ENCODE measurements at places on chromosomes 1 and 21.

DNA sequence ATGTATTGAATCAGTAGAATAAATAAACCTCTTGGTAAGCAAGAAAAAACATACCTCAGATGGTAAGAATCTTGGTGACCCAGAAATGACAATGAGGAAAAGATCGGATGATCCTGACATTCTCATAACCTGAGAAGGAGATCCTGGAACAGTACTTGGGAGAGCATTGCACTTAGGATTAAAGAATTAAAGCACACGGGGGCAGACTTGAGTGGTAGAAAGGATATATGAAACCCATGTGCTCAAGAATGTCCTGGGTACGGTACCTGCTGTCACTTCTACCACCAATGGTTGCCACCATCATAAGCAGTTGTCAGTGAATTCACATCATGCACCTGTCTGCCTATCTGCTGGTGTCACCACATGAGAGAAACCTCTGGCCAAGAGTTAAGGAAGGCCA is 108.9 kb upstream of the GJB5 start:
- DNase-seq = no peak

GRCh38 chr21:37771181-37771580 is 145.1 kb downstream of the KCNJ6 start:
- DNase-seq = no peak

DNA sequence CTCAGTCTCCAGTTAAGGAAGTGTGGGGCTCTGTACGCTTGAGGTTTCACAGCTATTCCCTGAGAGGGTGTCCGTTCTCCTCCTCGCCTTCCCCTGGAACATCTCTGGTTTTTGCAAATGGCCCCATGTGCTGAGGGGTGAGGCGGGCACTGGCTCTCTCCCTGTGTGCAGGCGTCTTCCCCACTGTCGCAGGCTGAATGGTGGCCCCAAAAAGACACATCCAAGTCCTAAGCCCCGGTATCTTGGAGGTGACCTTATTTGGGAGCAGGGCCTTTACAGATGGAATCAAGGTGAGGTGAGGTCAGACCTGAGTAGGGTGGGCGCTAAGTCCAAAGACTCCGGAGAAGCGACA is 98.0 kb upstream of the TMPRSS2 start:
- DNase-seq = no peak

DNA sequence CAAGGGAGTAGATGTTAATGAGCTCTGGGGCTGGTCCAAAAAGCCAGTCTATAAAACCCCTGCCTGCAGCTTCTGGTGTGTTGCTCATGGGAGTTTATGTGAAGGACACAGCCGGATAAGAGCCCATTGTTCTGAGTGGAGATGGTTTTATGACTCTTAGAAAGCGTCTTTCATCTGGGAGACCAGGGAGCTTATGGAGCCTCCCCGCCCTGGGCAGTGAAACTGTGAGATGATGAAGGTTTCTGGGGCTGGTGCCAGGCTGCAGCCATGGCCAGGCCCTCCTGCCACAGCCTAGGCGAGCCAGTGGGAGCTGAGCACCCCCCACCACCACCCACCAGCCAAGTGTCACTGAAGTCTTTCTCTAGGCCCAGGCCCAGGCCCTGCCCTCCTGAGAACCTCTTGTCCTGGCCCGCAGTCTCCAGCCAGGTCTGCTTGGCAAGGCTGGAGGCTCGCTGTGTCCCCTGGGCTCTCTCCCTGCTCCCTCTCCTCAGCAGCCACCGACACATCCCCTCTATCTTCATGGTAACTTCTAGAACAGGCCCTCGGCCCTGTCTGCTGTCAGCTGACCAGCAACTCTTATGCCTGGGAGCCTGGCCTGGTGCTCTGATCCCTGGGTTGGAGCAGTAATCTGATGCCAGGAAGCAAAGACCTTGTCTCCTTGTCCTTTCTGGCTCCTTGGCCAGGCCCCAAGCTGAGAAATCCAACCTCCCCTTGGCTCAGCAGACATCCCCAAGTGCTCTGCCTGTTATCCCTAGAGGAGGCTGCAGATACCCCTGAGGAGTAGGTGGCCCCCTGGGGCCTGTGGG is 7.6 kb upstream of the ARHGEF10L start:
- DNase-seq = peak; percentile 86

GRCh38 chr1:161737625-161738024 is 12.0 kb upstream of the DUSP12 start:
- DNase-seq = no peak

- DNase-seq = no peak
Observed at GRCh38 chr1:246609632-246610031, 43.4 kb downstream of the CNST start.
